ENCODE measurements at places on chromosomes 7 and 10. TPM values are rescaled to one million over a fixed set of nuclear protein-coding genes. Genes with fewer than 3 reads are reported as not detected.

Gene OPALIN
- not detected for total RNA-seq

DNA sequence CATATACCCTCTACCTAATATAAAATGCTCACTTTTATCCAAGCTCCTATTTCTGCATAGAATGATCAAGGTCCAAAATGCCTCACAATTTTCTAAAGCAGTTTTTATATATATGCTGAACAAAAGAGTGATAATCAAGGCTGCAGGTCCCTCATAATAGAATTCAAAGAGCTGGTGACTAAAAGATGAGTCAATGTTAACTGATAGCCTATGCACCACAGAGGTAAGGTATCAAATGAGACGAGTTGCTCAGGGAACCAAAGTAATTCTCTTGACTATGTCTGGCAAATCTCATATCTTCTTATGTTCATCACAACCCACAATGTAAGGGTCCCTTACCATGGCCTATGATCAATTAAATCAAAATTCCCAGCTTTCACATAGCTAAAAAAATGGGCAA lies 15.2 kb downstream of the PDZD8 start:
- H3K4me1 ChIP-seq, result peaks cover 10% of the 10 kb centered on the region
- no peaks in the 10 kb centered on the region for H3K36me3 ChIP-seq
- no peak overlapping the region for H3K4me3 ChIP-seq
- no peak for DNase-seq

DNA sequence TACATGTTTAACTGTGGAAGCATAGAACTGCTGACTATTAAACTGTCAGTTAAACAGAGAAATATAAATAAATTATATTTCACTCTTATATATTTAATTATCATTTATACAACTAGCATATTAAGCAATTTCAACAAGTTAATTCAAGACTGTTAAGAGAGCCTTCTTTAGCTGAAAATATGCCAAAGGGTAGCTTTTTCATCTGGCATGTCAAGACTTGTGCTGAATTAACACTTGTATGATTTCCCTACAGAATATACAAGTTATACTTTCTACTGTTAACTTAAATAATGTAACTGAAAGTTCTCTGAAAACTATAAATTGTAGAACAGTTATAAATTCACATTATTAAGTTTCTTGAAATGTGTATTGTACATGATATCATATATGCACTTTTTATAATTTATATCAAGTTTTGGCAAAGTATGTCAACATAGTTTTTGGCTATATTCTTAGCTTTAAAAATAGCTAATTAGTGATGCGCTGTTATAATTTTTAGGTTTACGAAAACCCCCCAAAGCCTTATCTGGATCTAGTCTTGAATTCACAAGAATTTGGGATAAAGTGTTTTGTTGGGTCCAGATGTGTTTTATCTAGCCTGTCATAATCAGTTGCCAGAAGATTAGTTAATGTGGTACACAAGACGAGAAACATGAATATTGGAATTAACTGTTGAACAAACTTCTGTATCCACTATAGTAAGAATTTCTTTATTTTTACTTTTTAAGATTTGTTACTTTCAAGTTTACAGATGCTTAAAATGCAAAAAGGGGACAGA lies 231.1 kb upstream of the FOXP2 start:
- H3K27me3 ChIP-seq, result no peaks in the 10 kb centered on the region
- H3K4me3 ChIP-seq, result no peak overlapping the region
- H3K36me3 ChIP-seq, result no peaks in the 10 kb centered on the region

Gene PON1
- total RNA-seq, result not detected

DNA sequence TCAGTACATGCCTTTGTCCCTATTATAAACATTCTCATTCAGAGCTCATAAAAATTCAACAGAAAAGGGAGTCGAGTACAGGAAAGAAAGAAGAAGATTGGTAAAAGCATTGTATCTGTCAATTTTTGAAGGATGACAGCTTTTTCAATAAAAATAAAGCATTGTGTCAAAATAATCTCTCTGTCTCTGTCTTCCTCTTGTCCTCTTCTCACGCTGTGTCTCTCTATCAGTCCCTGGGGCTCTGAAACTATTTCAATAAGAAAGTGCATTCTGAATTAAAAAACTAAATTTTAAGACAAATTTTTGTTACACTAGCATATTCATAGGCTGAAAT lies 248.4 kb downstream of the TNS3 start:
- no peaks in the 10 kb centered on the region for H3K27me3 ChIP-seq
- DNase-seq, result no peak
- no peak overlapping the region for H3K27ac ChIP-seq
- H3K4me1 ChIP-seq, result peaks cover 55% of the 10 kb centered on the region
- H3K36me3 ChIP-seq, result peaks cover 8% of the 10 kb centered on the region

Gene CUX1
- 56.0 TPM for total RNA-seq

DNA sequence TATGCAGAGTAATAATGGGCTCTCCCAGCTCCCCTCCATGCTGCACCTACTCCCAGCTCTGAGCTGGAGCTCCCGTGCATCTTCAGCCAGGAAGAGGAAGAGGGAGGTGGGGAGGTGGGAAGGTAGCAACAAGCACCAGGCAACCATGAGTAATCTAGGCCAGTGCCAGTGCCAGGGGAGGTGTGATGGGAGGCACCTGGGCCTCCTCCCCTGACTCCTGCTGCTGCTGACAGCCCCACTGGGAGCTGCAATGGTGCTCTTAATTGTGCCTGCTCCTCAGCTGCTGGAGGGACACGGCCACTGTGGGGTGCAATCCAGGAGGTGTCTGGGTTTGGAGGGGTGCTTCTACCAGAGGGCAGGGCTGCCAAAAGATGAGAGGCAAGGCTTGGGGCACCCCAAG lies 243.0 kb downstream of the PLXNA4 start:
- H3K36me3 ChIP-seq, result no peaks in the 10 kb centered on the region
- H3K27ac ChIP-seq, result no peak overlapping the region
- no peak for DNase-seq

GRCh38 chr7:134632937-134633540 lies 13.6 kb upstream of the BPGM start:
- no peaks in the 10 kb centered on the region for H3K4me1 ChIP-seq
- DNase-seq, result no peak

Gene JAKMIP3
- 0.25 TPM for total RNA-seq

GRCh38 chr7:80141376-80141775 lies 6.7 kb downstream of the GNAI1 start:
- H3K27me3 ChIP-seq, result no peaks in the 10 kb centered on the region
- H3K4me3 ChIP-seq, result no peak overlapping the region
- no peak for DNase-seq
- H3K27ac ChIP-seq, result no peak overlapping the region
- H3K4me1 ChIP-seq, result peaks cover 32% of the 10 kb centered on the region

Gene IQUB
- total RNA-seq, result 0.56 TPM

- no peaks in the 10 kb centered on the region for H3K36me3 ChIP-seq
- DNase-seq, result no peak
- no peaks in the 10 kb centered on the region for H3K27me3 ChIP-seq
- no peaks in the 10 kb centered on the region for H3K4me1 ChIP-seq
- no peak overlapping the region for H3K4me3 ChIP-seq
- no peak overlapping the region for H3K27ac ChIP-seq
These were observed 45.0 kb downstream of the VWDE start for GRCh38 chr7:12358694-12359093.

GRCh38 chr7:85030893-85031292 lies 156.0 kb downstream of the SEMA3D start:
- H3K27me3 ChIP-seq, result no peaks in the 10 kb centered on the region
- H3K4me1 ChIP-seq, result peaks cover under 1% of the 10 kb centered on the region
- peaks cover 7% of the 10 kb centered on the region for H3K36me3 ChIP-seq
- DNase-seq, result no peak
- H3K27ac ChIP-seq, result no peak overlapping the region
- H3K4me3 ChIP-seq, result no peak overlapping the region

DNA sequence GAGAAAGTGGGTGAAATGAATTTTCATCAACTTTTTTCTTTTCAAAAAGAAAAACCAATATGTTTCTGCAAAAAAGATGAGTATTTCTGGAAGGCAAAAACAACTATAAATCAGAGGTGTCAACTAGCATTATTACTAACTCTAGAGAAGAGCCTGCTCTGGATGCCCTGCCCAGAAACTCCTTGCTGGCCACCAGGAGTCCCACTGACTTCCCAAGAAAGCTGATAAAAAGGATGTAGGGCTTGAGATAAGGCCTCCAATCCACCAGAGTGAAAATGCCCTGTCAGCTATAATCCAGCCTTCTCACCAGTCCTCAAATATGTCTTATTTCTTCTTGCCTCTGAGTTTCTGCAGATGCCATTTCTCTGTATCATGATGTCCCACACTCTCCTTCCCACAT lies 16.7 kb upstream of the FZD1 start:
- no peak overlapping the region for H3K27ac ChIP-seq
- no peaks in the 10 kb centered on the region for H3K4me1 ChIP-seq
- no peak for DNase-seq
- no peaks in the 10 kb centered on the region for H3K36me3 ChIP-seq

DNA sequence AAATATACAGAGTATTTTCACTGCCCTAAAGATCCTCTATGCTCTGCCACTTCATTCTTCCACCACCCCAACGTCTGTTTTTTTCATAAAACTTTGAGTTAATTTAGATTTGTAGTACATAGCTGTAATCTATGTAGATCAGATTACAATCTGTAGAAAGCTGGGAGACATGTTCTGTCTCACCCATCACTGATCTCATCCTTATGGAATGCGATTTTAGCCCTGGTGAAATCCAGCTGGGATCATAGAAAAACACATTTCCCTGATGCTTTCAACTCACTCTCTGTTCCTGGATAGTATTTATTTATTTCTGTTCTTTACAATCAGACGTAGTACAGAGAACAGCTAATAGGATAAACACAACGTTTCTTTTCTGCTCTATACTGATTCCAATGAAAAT lies 521.0 kb downstream of the KIF20B start:
- H3K27ac ChIP-seq, result no peak overlapping the region
- H3K27me3 ChIP-seq, result no peaks in the 10 kb centered on the region
- no peaks in the 10 kb centered on the region for H3K36me3 ChIP-seq
- H3K4me3 ChIP-seq, result no peak overlapping the region

- DNase-seq, result no peak
- H3K4me3 ChIP-seq, result no peak overlapping the region
- no peaks in the 10 kb centered on the region for H3K4me1 ChIP-seq
- no peak overlapping the region for H3K27ac ChIP-seq
- no peaks in the 10 kb centered on the region for H3K27me3 ChIP-seq
- H3K36me3 ChIP-seq, result peaks cover 7% of the 10 kb centered on the region
These were observed 18.9 kb downstream of the RCC1L start for GRCh38 chr7:75054744-75055143.

Gene SOSTDC1
- total RNA-seq, result 1.4 TPM

Gene HOXA1
- total RNA-seq, result 3.5 TPM

DNA sequence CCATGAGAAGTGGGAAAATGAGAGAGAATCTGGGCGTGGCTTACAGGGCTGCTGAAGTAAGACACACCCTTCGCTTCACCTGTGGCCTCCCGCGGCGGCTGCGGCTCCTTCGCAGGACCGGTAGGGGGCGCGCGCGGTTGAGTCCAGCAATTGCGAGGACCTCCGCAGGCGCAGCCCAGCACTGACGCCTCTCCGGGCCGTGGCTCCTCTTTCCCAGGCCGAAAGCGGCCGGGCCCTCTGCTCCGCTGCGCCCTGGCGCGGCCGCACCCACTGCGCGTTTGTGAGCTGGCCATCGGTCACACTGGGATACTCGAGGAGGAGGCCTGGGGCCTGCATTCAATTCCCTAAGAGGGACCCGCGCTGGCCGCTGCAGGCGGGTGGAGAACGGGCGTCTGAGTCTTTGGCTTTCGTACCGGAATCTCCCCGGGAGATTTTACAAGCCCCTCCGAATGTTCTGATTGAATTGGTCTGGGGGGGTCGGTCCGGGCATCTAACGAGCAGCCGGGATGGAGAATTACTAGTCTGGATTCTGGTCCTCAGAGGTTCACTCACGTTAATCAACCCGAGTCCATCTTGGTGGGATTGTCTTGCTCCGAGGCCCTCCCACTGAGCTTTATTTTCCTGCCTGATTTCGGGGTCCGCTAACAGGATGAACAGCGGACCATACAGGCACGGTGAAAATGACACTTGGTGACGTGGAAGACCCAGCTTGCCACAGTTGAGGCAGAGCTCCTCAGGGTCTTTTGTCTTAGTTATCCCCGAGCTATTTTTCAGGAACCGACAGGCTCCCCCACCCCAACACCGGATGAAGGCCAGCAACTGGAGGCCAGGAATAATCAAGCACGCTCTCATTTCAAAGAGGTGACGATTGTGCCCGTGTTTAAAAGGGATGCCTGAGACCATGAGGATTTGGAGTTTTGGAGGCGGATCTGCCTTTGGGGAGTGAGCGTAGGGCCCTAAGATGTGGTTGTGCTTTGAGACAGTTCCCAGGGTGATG lies at the start of gene LRRD1:
Gene LRRD1, minus strand, starts transcription at position 215 of the 997 bp plus-strand sequence. CDS start 13,940 bp downstream, outside the sequence.
- H3K36me3 ChIP-seq, result peaks cover 13% of the 10 kb centered on the region
- H3K4me1 ChIP-seq, result no peaks in the 10 kb centered on the region
- peak; percentile 85 for DNase-seq
- peak within 1 kb of the TSS; percentile 35 for H3K27ac ChIP-seq

Gene LEP
- not detected for total RNA-seq

Gene VAX1
- total RNA-seq, result 0.23 TPM

DNA sequence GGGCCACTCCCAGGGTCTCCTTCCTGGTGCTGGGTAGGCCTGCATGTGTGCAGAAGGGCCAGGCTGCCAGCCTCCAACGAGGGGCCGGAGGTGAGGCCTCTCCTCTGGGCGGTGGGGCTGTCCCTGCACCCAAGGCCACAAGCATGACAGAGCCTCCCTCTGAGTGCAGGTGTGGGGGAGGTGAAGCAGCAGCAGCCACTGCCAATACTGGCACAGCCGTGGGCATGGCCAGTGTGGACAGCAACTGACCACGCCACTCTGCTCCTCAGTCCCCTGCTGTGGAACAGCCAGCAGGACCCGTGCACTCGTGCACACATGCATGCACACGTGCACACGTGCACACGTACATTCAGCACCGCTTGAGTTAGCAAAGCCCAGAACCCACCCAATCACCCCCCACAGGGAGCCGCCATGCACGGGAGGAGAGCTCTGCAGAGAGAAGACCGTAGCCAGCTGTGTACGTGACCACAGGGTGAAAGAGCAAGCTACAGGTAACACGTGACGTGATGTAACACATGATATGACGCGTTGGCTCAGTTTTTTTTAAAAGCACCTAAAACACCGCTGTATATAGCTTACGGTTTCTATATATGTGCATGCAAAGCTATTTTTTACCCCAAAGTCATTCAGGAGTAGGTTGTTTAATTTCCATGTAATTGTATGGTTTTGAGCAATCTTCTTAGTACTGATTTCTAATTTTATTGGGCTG lies 23.1 kb downstream of the PAPOLB start:
- no peak for DNase-seq
- H3K4me3 ChIP-seq, result no peak overlapping the region
- no peak overlapping the region for H3K27ac ChIP-seq
- peaks cover 6% of the 10 kb centered on the region for H3K4me1 ChIP-seq
- no peaks in the 10 kb centered on the region for H3K36me3 ChIP-seq

- no peaks in the 10 kb centered on the region for H3K36me3 ChIP-seq
- H3K4me1 ChIP-seq, result no peaks in the 10 kb centered on the region
- H3K27me3 ChIP-seq, result no peaks in the 10 kb centered on the region
- no peak for DNase-seq
These were observed 932.9 kb downstream of the XPNPEP1 start for GRCh38 chr10:108990441-108990840.

GRCh38 chr10:62380016-62380415 lies 5.8 kb downstream of the ZNF365 start:
- no peak overlapping the region for H3K4me3 ChIP-seq
- no peak for DNase-seq
- H3K27ac ChIP-seq, result no peak overlapping the region
- H3K36me3 ChIP-seq, result no peaks in the 10 kb centered on the region
- peaks cover 23% of the 10 kb centered on the region for H3K4me1 ChIP-seq

- no peaks in the 10 kb centered on the region for H3K4me1 ChIP-seq
- H3K36me3 ChIP-seq, result no peaks in the 10 kb centered on the region
- H3K27ac ChIP-seq, result no peak overlapping the region
- H3K4me3 ChIP-seq, result no peak overlapping the region
- H3K27me3 ChIP-seq, result no peaks in the 10 kb centered on the region
These were observed 50.6 kb upstream of the TES start for GRCh38 chr7:116159711-116160110.
